Stimulated activated CD4-positive, alpha-beta T cell treated with anti-CD3 and anti-CD28 coated beads, Interleukin-1b, Interleukin-23, amount 100 ng/mL, for 48 hours (primary cell): ENCODE measurements at places on chromosomes 13 and 19.

- no peak for DNase-seq
Measured at GRCh38 chr13:72198042-72198441, 331.0 kb upstream of the DACH1 start.

GRCh38 chr13:20503088-20504083 is 22.3 kb downstream of the CRYL1 start:
- no peak for DNase-seq

- no peak for DNase-seq
Measured at GRCh38 chr13:50672025-50672424, 171.5 kb downstream of the DLEU7 start.

GRCh38 chr19:1106841-1107660 is 3.3 kb downstream of the GPX4 start:
- no peak for DNase-seq

GRCh38 chr13:20387006-20387405 is 138.7 kb downstream of the CRYL1 start:
- no peak for DNase-seq
